ENCODE measurements at places on chromosomes 4 and X.

DNA sequence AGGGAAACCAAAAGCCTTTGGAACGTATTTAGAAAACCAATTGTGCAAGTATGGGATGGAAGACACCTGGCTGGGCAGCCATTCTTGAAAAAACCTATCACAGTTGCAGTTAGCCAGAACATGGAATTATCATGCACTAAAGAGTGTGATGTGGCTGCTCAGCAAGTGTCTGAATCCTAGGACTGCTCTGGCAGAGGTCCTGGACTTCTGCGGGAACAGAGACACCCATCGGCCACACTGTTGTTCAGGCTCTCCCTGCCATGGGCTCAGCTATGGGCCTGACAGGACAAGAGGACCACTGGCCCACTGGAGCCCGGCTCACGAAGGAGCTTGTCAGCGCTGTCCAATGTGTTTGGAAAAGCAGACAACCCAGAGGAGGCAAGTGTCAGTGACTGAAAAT, 115.7 kb upstream of the GPC4 start:
- DNase-seq: no peak

GRCh38 chrX:49754233-49754857, 58.6 kb upstream of the PAGE1 start:
- DNase-seq: peak; percentile 5

DNA sequence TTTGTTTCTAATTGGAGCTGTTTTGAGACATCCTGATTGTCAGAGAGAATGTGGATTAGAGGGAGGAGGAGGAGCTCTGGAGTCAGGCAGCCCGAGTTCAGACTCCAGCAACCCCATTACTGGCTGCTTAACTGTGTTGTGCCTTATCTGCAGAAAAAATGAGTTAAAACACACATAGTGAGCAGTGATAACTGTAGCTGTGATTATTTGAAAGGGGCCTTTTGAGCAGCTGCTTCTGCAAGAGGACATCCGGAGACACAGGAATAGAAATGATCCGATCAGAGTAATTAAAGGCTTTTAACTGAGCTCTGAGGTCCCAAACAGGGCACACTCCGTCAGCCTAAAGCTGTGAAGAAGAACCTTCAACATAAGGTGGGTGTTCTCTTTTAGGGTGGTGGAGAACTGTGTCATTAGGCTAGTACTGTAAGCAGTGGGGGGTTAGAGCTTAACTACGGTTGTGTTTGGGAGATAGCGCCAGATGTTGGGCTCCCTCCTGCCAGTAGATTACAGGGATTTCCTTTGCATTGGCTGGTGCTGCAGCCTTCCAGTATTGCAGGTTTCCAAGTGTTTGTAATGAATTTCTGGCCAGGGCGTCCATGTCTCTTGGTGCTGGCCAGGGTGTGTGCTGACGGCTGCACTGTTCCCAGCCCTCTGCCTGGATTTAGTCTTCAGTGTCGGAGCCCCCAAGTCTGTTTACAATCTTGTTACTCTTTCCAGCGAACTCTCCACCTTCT, 24.3 kb downstream of the ADD1 start:
- DNase-seq: no peak

GRCh38 chrX:136185401-136186022, 38.2 kb downstream of the FHL1 start:
- no peak for DNase-seq

- DNase-seq: no peak
Measured at GRCh38 chr4:69039071-69039470, 57.2 kb upstream of the UGT2B7 start.

DNA sequence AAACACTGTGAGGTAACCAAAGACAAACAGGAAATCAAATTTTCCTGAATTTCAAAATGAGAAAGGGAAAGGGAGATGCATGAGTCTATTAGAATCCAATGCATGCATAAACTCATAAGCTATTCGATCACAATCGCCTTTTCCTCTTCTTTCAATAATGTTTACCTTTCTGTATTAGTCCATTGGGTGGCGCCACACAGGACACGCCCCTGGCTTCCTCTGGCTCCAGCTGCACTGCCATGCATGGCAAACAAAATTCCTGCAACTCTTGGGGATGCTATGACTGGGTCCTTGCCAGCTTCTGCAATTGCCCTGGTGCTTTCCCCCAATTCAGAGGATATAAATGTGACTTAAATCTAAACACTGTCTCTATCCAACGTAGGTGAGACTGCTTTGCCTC, 424.5 kb upstream of the PCDH7 start:
- no peak for DNase-seq

GRCh38 chr4:184162596-184162995, 55.1 kb downstream of the ENPP6 start:
- DNase-seq: no peak

GRCh38 chrX:1126738-1127137, 85.7 kb downstream of the CRLF2 start:
- no peak for DNase-seq

- DNase-seq: no peak
Measured at GRCh38 chr4:3192827-3193226, 56.1 kb upstream of the MSANTD1 start.

DNA sequence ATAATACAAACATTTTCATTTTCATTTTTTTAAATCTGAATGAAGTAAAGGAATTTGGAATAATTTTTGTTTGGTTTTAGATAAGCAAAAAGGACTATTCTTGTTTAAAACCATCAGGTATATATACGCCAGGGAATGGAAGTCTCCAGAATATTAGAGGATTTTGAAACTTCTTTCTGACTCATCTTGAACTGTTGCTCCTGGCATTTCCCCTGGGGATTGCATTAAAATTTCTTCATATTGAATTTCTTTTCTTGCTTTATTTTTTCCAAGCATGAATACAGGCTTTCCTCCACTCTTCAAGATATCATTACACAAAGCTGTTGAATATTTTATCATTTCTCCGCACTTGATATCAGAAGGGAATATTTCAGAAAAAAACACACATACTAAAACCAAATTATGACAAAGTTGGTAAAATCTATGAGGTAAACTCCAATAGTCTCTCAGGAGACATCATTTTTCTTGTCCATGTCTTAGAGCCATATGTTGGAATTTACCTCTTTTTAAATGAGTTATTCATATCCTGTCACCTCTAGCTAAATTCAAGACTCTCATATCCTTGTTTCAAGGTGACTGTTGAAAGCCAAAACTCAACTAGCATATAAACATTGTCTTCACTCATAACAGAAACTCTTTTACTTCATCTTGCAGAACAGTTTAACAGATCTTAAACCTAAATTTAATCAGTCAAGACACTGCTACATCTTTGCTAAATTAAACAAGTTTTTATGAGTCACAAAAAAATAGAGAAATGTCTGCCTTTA, 20.7 kb upstream of the CSN1S1 start:
- no peak for DNase-seq
